Stimulated activated CD4-positive, alpha-beta T cell treated with anti-CD3 and anti-CD28 coated beads, Interleukin-4, amount 100 ng/mL, for 1 hour (primary cell): ENCODE measurements at places on chromosomes 12 and 14.

- DNase-seq, result no peak
These were observed 201.2 kb downstream of the ESR2 start for GRCh38 chr14:64092940-64093339.

- no peak for DNase-seq
These were observed 180.2 kb downstream of the EPS8 start for GRCh38 chr12:15608941-15609340.

- DNase-seq, result no peak
These were observed 38.7 kb upstream of the BCL7A start for GRCh38 chr12:121982950-121983349.

GRCh38 chr14:39827901-39828655 lies 395.8 kb upstream of the FBXO33 start:
- DNase-seq, result no peak

DNA sequence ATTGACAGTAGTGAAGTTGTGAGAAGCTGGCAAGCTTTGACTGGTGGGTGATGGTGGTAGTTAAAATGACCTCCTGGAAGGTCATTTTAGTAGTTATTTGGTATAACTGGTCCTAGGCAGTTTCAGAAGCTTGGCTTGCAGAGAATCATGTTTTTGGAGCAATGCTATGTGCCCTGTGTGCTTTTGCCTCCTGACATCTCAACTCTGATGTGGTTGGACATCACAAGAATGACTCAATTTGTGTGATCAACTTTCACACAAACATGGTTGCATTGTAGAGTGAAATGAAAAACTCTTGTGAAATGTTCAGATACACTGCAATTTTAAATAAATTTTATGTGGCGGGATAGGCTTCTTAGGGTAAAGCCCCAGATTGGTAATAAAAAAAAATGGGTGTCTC lies 8.3 kb upstream of the ABCD2 start:
- no peak for DNase-seq

- DNase-seq, result no peak
These were observed 6.9 kb downstream of the CCDC197 start for GRCh38 chr14:94004015-94004414.

- no peak for DNase-seq
These were observed 57.2 kb upstream of the RIN3 start for GRCh38 chr14:92456215-92457015.

GRCh38 chr14:85451421-85451820 lies 78.5 kb upstream of the FLRT2 start:
- DNase-seq, result no peak

- DNase-seq, result no peak
These were observed 234.5 kb upstream of the PLXNC1 start for GRCh38 chr12:93913845-93914244.

- no peak for DNase-seq
These were observed 44.1 kb upstream of the CISTR start for GRCh38 chr12:53795927-53796326.

DNA sequence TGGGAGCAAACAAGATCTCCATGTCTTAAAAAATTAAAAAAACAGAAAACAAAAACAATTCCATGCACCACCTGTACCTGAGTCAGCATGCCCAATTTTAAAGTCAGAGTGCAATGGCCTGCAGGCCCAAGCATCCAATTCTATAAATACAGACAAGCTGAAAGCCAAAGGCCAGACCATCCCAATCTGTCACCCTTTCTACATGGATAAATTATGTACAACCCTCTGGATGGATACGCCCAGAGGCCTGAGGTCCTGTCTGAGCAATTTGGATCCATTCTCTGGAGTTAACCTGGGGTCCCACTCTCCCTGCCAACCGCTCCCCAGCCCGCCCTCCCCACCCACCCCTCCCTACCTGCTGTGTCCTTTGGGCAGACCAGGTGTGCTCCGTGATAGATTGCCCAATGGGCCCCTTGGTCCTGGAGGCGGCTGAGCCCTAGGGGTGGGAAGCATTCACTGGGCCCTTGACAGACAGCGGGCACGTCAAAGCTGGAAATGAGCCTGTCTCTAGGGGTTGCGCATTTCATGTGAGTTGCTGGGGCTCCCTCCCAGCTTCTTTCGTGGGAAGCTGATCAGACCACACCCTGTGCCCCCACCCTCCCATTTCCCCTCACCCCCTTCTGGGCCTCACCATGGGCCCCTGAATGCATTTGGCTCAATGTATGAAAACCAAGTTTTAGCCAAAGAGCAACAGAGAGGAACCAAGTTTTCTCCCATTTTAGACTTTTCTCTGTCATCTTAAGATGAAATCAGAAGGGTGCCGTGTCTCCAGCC lies 171.3 kb downstream of the BCL11B start:
- DNase-seq, result no peak

DNA sequence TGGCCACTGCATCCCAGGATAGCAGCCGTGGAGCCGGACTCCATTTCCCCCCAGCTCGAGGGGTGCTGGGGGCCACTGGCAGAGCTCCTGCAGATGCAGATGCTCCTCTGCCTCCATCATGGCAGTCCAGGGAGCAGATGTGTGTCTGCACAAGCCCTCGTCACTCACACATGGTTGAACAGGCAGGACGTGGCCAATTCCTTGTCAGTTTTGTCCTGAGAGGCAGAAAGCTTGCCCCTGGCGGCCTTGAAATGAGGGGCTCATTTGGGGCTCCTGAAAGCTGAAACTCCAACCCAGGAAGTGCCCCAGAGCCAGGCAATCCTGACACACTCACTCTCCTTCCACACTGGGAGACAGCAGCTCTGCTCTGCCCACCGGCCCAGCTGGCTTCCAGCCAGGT lies 100.9 kb upstream of the C14orf180 start:
- DNase-seq, result no peak

DNA sequence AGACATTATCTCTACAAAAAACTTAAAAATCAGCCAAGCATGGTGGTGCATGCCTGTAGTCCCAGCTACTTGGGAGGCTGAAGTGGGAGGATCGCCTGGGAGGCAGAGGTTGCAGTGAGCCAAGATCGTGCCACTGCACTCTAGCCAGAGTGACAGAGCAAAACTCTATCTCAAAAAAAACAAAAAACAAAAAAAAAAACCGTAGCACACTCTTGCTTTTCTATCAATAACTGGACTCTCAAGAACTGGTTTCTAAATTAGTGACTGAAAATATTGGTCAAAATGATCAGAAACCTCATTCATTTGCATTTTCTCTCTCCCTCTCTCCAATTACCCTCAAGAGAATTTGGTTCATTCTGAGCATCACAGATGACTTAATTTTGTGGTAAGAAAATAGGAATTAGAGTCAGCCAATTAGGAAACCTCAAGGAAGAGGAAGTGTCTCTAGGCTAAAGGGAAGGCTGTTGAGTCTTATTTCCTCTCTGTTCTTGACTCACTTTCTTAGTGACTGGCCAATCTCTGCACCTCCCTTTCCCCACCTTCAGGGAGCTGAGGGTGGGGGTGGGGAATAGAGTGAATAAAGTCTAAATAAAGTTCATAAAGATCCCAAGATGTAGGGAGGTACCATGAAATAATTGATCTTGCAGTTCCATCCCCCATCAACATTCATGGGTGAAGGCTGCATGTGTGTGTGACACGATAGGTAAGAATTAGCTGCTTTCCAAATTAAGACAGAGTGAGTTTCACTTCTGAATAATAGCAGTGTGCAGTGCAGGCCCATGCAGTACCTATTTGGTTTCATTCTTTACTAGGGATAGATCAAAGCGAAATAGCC lies 6.8 kb upstream of the PSMA6 start:
- no peak for DNase-seq

- no peak for DNase-seq
These were observed 6.2 kb upstream of the BIN2 start for GRCh38 chr12:51330186-51330585.

GRCh38 chr12:28415755-28416154 lies 225.5 kb downstream of the CCDC91 start:
- DNase-seq, result no peak

DNA sequence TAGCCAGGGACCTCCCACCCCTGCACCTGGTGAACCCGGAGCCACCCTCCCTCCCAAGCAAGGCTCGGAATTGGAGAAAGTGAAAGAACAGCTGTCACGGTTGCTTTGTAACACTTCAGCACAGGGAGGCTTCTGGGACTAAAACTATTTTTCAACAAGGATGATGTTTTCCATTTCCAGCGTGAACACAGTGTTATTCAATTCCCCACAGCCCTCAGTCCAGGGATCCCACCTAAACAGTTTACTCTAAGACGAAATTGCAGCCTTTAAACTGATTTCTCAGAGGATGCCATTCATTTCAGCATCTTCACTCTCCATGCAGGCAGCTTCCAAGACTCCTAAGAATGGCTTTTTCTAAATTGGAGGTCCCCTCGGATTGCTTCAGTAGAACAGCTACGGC lies 229.2 kb downstream of the SLC15A4 start:
- no peak for DNase-seq

DNA sequence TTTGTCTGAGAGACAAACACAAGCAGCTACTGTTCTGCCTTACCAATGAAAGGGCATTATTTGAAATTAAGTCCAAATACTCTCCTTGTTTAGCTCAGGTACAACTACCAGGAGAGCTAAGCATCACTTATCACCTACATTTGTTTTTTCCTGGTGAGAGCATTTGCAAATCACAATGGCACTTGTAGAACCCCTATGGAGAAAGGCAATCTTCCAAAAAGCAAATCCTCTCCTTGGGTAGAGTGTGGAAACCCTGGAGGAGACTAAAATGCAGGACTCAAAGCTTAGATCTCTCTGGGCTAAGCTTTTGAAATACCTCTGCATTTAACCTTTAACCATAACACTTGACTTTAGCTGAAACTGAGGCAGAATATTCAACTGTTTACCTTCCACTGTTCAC lies 20.8 kb downstream of the GTSF1 start:
- DNase-seq, result no peak

GRCh38 chr14:92277031-92277430 lies 45.9 kb upstream of the SLC24A4 start:
- no peak for DNase-seq

DNA sequence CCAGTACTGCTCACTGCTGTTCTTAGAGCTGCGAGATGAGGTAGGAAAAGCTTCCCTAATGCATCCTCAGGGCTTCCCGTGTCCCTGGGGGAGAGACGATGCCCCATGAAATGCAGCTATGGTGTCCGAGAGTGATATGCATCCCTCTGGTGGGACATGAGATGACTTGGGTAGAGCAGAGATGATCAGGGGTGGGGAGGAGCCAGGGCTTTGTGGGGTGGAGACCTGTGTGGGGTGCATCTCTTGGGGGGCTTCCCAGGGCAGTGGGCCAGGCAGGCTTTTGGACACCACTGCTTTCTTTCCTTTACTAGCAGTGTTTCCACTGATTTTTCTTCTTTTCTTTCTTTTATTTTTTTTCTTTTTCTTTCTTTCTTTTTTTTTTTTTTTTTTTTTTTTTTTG lies 147.3 kb downstream of the ADGRD1 start:
- no peak for DNase-seq

GRCh38 chr12:123034865-123035264 lies 54.4 kb downstream of the ARL6IP4 start:
- DNase-seq, result no peak

DNA sequence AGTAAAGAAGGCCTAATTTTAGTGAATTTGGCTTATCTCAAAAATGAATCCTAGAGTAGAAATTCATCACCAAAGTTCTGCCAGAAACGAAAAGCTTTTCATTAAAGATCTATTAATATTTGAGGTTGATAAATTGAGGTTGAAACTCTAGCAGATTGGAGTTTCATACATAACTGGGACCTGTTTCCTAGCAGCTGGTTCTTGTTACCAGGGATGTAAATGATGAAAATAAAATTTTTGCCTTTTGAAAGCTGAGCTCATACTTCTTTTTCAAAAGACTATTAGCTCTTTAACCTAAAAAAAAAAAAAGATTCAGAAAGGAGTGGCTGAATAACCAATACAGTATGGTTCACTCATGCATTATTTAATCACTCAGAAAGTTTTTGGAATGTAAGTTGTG lies 98.3 kb downstream of the PTGER2 start:
- DNase-seq, result no peak

- peak; percentile 31 for DNase-seq
These were observed 593 bp downstream of the UNC119B start for GRCh38 chr12:120710805-120711296.

GRCh38 chr14:53183611-53184010 lies 30.5 kb upstream of the DDHD1 start:
- no peak for DNase-seq

DNA sequence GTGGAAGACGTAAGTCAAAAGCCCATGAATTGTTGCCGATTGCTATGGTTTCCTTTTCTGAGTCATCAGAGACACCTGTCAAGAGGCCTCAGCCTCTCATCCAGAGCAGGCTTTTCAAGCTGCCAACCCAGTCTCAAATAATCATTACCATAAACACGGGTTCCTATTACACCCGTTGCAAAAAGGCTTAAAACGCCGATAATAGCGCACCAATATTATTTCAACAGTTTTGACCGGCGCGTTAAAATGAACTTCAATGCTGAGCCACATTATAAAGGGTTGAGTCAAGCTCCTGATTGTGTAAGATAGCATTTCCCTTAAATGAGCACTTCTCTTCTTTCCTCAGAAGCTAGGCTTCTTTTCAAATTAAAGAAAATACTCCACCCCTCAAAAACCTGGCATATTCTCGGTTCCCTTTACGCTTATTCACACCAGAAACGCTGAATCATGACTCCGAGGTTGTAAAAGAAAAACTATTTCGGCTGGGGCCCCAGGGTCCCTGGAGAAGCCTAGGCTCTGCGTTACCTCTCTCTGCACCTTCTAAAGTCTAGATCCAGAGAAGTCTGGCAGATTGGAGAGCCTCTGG lies 1.4 kb downstream of the TMTC1 start:
- no peak for DNase-seq

- DNase-seq, result no peak
These were observed 422.5 kb upstream of the PDE3A start for GRCh38 chr12:19945559-19946435.

DNA sequence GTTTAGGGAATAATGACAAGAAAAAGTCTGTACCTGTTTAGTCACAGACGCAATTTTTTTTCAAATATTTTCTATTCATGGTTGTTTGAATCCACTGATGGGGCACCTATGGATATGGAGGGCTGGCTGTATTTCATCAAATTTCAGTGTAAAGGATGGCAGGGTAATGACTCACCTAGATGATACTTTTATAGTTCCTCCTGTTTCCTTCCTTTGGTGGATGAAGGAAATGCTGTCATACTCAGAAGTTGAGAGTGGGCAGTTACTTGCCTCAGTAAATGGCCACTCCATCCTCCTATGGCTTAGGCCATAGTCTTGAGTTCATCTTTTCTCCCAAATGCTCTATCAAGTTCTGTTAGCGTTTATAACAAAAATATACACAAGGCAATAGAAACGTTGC lies 18.9 kb upstream of the C12orf71 start:
- DNase-seq, result no peak

GRCh38 chr12:114674251-114675047 lies 9.5 kb downstream of the TBX3 start:
- no peak for DNase-seq

GRCh38 chr14:62189698-62190097 lies 427.5 kb downstream of the SNAPC1 start:
- no peak for DNase-seq
